ENCODE measurements at places on chromosomes 1 and 21. TPM values are rescaled to one million over a fixed set of nuclear protein-coding genes. Genes with fewer than 3 reads are reported as not detected.

- peaks cover 10% of the 10 kb centered on the region for H3K4me1 ChIP-seq
- no peaks in the 10 kb centered on the region for H3K27me3 ChIP-seq
- no peak overlapping the region for H3K27ac ChIP-seq
- no peak for DNase-seq
- H3K36me3 ChIP-seq: no peaks in the 10 kb centered on the region
Measured at GRCh38 chr1:86933562-86934377, 19.3 kb downstream of the HS2ST1 start.

GRCh38 chr1:70290218-70290617, 64.3 kb downstream of the ANKRD13C start:
- no peaks in the 10 kb centered on the region for H3K27me3 ChIP-seq
- H3K27ac ChIP-seq: no peak overlapping the region
- H3K4me1 ChIP-seq: no peaks in the 10 kb centered on the region
- no peak overlapping the region for H3K4me3 ChIP-seq
- no peaks in the 10 kb centered on the region for H3K36me3 ChIP-seq
- no peak for DNase-seq

DNA sequence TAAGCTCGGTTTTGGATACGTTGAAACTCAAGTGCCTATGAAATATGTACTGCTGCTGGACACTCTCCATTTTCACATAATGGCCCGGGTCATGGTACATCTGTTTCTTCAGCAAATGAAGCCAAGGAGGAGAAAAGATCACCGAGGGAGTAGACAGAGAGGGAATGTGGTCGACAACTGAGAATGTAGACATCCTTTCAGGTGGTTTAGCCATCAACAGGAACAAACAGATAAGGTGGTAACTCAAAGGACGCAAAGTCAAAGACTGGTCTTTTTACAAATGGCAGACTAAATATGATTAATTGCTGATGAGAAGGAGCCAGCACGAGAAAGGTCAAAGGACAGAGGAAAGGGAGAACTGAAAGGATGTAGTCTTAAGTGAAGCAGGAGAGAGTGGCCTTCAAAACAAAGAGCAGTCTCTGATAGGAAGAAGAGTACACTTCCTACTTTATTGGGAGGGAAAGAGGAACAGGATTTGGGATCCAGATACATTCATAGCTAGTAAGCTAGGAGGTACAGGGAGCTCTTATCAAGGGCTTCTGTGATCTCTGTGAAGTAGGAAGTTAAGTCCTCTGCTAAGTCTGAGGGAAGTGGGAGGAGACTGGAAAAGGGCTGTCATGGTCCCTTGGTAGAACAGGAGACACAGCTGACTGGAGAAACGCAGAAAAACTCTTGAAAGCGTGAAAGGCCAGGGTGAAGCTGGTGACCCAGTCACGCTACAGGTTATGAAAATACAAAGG, 28.3 kb downstream of the NUP133 start:
- peaks cover 16% of the 10 kb centered on the region for H3K36me3 ChIP-seq
- no peaks in the 10 kb centered on the region for H3K27me3 ChIP-seq
- no peak overlapping the region for H3K4me3 ChIP-seq
- no peaks in the 10 kb centered on the region for H3K4me1 ChIP-seq
- H3K27ac ChIP-seq: no peak overlapping the region

- no peak for DNase-seq
- H3K27me3 ChIP-seq: no peaks in the 10 kb centered on the region
- H3K27ac ChIP-seq: peak overlapping the region; percentile 83
- no peaks in the 10 kb centered on the region for H3K36me3 ChIP-seq
Measured at GRCh38 chr1:155004352-155005075, 1.9 kb downstream of the ZBTB7B start.

- no peak for DNase-seq
- no peaks in the 10 kb centered on the region for H3K4me1 ChIP-seq
- H3K27ac ChIP-seq: no peak overlapping the region
- no peak overlapping the region for H3K4me3 ChIP-seq
- H3K27me3 ChIP-seq: no peaks in the 10 kb centered on the region
- no peaks in the 10 kb centered on the region for H3K36me3 ChIP-seq
Measured at GRCh38 chr1:2181752-2182151, 12.8 kb downstream of the FAAP20 start.

GRCh38 chr1:29171089-29171488, 10.6 kb downstream of the SRSF4 start:
- H3K4me1 ChIP-seq: peaks cover 31% of the 10 kb centered on the region
- H3K27ac ChIP-seq: no peak overlapping the region
- H3K27me3 ChIP-seq: no peaks in the 10 kb centered on the region
- peaks cover 20% of the 10 kb centered on the region for H3K36me3 ChIP-seq
- DNase-seq: no peak

DNA sequence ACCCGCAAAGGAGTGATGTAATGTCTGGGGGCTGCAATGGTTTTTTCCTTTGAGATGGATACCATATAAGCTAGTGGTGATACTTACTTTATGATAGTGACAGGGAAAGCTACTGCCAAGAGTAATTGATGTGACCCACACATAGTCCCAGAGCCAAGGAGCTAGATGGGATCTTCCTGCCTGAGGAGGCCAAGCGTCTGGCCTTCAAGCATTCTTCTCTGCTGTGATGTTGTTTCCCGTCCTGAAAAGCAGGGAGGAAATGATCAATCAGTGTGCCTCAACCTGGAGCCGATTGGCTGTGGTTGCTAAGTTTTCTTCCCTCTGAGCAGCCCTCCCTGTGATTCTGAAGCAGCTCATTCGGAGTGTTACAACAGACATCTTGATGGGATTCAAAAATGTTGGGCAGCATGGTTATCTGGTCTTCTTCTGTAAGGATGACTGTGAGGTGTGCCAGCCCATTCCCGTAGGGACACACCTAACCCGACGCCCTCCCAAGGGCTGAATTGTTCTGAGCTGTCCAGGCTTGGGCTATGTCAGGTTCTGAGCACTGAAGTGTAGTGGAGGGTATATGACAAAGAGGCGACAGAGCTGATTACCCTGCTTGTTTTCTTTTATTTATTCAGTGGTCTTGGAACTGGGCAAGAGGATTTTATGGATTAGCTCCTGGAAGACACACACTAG, 56.7 kb downstream of the UCK2 start:
- no peak overlapping the region for H3K27ac ChIP-seq
- no peak for DNase-seq
- H3K4me3 ChIP-seq: no peak overlapping the region
- no peaks in the 10 kb centered on the region for H3K36me3 ChIP-seq
- H3K27me3 ChIP-seq: no peaks in the 10 kb centered on the region

The AMY1C gene
- polyA plus RNA-seq: not detected
